ENCODE measurements at places on chromosomes 7 and 10. TPM values are rescaled to one million over a fixed set of nuclear protein-coding genes. Genes with fewer than 3 reads are reported as not detected.

DNA sequence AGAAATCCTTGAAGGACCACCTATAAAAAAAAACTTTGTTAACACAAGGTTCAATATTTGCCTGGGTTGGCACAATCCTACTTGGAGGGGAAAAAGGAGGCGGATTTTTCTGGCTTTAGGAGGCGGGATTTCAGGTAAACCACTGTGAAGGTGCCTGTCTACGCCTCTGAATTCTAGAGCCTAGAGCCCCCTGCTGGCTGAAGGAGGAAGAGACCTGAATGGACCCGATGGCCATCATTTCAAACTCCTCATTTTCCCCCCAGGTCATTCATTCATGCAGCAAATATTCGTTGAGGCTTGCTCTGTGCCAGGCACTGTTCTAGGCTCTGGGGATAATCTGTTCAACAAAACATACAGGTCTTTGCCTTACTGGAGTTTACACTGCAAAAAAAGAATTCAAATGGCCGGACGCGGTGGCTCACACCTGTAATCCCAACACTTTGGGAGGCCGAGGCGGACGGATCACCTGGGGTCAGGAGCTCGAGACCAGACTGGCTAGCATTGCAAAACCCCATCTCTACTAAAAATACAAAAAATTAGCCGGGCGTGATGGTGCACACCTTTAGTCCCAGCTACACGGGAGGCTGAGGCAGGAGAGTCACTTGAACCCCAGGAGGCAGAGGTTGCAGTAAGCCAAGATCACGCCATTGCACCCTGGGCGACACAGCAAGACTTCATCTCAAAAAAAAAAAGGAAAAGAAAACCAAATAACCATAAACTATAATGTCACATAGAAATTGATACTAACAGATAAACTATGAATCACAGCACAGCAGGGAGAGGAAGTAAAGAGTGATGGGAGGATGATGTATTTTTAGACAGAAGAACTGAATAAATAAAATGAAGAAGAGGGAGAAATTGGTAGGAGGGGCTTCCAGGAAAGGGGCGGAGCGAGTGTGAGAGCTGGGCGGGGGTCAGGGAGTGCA is 90.1 kb upstream of the NFE2L3 start:
- peak; percentile 95 for DNase-seq

DNA sequence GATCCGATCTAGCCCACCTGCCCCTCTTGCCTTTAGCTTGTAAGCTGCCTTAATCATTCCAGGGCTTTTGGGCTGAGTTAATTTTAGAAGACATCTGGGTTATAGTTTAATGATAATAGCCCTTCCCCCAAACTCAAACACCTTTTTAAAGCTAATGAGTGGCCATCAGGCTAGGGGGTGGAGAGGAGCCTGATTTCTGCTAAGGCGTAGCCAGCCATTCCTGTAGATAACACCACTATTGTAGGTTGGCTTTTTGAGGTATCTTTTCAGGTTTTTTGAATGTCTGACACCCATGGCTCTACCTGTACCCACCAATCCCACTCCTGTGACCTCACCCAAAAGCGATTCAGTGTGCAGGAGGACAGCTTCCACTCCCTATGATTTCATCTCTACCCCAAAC is 7.6 kb upstream of the SYPL1 start:
- no peak for DNase-seq

GRCh38 chr10:131997366-131998049 is 15.8 kb upstream of the BNIP3 start:
- DNase-seq = peak; percentile 68

DNA sequence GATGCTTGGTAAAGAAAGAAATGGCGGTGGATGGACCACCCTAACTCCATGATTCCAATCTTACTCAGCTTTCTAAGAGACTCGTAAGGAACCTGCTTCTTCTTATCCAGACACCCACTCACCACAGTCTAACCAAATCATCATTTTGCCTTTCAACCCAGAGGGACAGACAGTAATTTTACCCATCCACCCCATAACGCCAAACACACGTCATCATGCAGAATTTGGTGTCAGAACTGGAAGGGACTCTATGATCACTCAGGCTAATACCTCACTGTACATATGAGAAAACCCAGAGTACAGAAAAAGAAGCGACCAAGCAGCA is 388 bp downstream of the ECD start:
- DNase-seq = no peak

- DNase-seq = peak; percentile 72
Observed at GRCh38 chr10:127117125-127117524, 79.3 kb downstream of the INSYN2A start.

- peak; percentile 64 for DNase-seq
Observed at GRCh38 chr7:99386584-99387238, 12.2 kb downstream of the ARPC1B start.

DNA sequence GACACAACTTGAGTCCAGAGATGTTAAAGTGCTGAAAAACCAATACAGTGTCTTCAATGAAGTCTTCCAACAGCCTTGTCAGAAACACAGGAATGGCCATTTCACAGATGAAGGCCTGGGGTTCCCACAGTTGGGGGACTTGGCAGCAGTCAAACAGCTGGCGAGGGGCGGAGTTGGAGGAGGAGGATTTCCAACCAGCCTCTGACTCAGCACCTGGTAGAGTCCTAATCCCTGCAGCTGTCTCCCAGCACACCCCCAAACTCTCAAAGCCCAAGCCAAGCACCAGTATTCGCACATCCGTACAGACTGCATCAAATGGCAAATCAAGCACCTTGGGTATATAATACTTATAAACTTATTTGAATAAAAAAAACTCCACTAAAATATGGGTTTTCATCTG is 28.0 kb downstream of the CTBP2 start:
- no peak for DNase-seq

DNA sequence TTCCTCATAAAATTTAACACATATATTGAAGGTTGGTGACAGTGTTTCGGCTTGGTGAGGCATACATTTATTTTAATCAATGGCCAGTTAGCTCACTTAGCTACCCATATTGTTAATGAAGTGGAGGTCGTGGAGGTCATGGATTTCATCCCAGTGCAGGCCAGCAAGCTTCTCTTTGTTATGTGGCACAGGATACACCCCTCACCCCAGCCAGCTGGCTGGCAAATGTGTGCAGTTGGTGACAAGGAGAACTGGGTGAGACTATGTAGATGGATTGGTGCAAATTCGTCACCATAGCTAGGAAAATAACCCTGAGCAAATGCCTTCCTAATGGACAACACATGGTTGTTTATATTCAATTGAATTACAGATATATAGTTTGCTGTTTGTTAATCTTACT is 50.5 kb upstream of the FOXP2 start:
- peak; percentile 10 for DNase-seq

GRCh38 chr10:75602341-75602740 is 170.9 kb downstream of the LRMDA start:
- no peak for DNase-seq

DNA sequence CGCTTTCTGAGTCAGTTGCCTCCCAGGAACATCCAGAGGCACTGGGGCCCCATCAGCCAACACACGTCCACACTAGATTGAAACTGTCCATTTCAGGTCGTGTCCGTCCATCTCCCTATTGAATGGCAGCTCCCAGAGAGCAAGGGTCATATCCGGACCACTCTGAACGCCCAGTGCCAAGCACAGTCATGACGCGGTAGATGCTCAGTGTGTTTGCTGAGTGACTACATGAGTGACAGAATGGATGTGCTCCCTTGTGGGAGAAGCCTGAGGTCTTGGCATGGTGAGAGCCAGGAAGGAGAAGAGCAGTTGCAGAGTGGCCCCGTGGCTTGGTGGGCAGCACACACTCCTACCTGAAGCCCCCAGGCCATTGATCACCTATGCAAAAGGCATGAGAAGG is 92.5 kb upstream of the CUX1 start:
- DNase-seq = no peak

- DNase-seq = no peak
Observed at GRCh38 chr7:74097937-74098614, 14.5 kb downstream of the LIMK1 start.

DNA sequence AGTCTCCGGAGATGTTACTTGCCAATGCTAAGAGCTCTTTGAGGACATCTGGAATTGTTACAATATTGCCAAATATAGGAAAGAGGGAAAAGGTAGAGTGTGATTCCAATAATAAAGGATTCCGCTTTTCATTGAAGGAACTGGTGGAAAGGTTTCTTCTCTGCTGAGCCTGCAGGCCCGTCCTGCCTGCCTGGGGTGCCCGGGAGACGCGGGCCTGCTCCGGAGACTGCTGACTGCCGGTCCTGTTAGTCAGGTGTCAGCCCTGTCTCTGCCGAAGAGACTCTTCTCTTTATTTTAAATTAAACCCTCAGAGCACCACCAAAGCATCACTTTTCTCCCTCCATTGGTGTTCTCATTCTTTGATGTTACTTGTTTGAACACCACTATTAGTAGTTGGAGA is 2.2 kb downstream of the EGFR start:
- no peak for DNase-seq

DNA sequence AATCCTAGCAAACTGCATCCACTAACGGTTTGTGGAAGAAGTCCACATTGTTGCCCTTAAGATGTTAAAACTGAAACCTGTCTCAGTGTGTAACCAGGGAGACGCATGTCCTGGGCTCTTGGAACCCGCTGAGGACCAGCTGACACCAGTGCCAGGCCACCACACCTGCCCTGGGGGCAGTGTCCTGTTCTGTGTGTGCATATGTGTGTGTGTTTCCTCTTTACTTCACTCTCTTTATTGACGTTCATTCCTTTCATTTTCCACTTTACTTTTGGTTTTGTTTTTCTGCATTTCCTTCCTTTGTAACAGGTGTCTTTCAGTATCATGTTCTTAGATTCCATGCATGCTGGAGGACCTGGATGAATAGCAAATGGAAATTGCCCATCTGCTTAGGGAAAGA is 83.8 kb downstream of the TEX36 start:
- no peak for DNase-seq

DNA sequence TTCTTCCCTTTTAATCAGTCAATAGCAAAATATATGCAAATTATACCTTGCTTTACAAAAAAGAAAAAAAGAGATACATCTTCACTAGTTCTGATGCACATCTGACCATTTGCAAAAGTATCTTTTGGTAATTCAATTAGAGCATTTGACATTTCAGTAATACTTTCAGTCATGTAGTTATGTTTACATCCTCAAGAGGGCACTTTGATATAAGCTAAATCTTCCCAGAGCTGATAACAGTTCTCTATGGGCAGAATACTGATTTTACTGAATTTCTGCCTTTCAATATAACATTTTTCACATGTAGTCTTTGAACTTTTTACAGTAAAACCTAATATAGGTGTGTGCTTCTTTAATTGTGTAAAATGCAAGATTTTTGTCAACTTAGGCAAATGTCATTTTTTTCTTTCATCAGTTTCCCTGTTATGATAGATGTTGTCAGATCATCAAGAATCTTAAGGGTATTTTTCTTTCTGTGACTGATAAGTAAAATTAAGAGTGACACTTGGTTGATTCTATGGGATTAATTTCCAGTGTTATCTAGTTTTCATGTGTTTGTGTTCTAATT is 703.5 kb upstream of the SEMA3D start:
- DNase-seq = peak; percentile 60

DNA sequence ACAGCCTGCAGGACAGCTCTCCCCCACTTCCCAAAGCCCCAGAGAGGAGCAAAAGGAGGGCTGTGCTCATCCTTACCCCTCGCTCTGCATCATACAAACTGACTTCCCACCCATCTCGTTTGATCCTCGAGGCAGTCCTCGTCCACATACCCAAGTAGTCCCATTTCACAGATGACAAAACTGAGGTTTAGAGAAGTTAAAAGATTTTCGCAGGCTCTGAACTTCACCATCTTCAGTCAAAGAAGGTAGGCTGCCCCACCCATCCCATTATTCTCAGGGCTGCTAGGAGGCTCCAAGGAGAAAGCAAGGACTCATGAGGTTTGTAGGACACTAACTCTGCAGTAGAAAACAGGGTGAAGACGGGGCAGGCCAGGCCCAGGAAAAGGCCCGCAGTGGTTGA is 147.1 kb downstream of the SLIT1 start:
- DNase-seq = no peak

DNA sequence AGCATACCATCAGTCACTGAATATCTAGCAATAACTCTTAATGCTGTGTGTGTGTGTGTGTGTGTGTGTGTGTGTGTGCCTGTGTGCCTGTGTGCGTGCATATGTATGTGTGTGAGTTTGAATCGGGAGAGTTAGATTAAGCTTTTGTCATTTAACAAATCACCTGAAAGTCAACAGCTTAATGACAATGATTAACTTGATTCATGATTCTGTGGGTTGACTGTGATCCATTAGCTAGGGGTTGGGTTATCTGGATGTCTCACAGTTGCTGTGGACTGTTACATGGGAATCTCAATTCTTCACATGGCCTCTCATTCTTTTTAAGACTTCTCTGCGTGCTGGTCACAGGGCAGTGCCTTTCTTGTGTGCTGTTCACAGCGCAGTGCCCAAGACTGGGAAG is 639.0 kb upstream of the SORCS1 start:
- no peak for DNase-seq

- DNase-seq = peak; percentile 51
Observed at GRCh38 chr10:93072225-93072712, 1.4 kb upstream of the CYP26A1 start.

GRCh38 chr10:130775311-130775710 is 536.2 kb downstream of the TCERG1L start:
- DNase-seq = no peak

DNA sequence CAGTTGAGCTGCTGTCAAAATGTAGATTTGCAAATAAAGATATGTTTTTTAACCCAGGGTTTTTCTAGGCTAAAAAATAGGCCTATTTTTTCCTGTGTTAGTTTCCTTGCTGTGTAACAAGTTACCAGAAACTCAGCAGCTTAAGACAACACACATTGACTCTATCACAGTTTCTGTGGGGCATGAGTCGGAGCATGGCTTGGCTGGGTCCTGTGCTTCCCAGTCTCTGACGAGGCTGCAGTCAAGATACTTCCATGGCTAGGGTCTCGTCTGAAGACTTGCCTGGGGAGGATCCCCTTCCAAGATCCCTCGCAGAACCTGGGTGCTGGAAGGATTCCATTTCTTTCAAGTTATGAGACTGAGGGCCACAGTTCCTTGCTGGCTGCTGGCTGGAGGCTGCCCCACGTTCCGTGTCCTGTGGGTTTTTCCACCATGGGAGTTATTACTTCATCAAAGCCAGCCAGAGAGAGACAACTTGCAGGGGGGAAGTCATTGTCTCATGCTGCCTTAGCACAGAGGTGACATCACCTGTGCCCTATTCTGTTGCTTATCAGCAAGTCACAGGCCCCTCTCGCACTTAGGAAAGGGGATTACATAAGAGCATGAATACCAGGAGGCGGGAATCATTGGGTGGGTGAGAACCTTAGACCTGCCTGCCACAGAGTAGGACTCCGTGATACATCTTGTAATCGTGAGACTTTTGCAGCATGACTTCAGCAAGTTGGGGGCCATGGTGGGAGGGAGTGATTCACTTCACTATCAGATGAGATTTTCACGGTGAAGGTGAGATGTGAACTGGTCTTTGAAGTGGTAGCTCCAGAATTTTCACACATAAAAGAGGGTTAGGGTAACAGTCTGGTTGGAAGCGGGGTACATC is 77.9 kb downstream of the CCNY start:
- DNase-seq = no peak

Gene PLEKHS1
- not detected for total RNA-seq

Gene TWIST1
- 0.24 TPM for total RNA-seq

Gene OR2F1
- not detected for total RNA-seq

Gene SLC26A5
- total RNA-seq = 0.49 TPM

Gene NEUROD6
- total RNA-seq = not detected

Data from GM23338 (cell line).